ENCODE measurements at places on chromosomes 4 and X. TPM values are rescaled to one million over a fixed set of nuclear protein-coding genes. Genes with fewer than 3 reads are reported as not detected.

FGG gene
- not detected for polyA plus RNA-seq

ZCCHC18 gene
- 4.0 TPM for polyA plus RNA-seq

- H3K4me3 ChIP-seq = no peak overlapping the region
- no peaks in the 10 kb centered on the region for H3K4me1 ChIP-seq
- H3K36me3 ChIP-seq = no peaks in the 10 kb centered on the region
- H3K27me3 ChIP-seq = no peaks in the 10 kb centered on the region
- DNase-seq = no peak
- H3K27ac ChIP-seq = no peak overlapping the region
These were observed 79.2 kb downstream of the GRIA3 start for GRCh38 chrX:123263270-123263669.

CCDC120 gene
- polyA plus RNA-seq = 0.50 TPM

DNA sequence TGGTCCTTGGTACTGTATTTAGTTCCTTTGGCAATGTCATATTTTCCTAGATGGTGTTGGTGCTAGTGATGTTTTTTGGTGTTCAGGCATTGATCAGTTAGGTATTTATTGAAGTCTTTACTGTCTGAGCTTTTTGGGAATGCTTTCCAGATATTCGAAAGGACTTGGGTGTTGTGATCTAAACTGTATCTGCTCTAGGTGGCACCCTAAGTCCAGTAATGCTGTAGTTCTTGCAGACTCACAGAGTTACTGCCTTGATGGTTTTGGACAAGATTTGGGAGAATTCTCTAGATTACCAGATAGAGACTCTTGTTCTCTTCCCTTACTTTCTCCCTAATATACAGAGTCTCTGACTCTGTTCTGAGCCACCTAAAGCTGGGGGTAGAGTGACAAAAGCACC lies 513.6 kb upstream of the PITX2 start:
- DNase-seq = no peak
- no peaks in the 10 kb centered on the region for H3K27me3 ChIP-seq

DNA sequence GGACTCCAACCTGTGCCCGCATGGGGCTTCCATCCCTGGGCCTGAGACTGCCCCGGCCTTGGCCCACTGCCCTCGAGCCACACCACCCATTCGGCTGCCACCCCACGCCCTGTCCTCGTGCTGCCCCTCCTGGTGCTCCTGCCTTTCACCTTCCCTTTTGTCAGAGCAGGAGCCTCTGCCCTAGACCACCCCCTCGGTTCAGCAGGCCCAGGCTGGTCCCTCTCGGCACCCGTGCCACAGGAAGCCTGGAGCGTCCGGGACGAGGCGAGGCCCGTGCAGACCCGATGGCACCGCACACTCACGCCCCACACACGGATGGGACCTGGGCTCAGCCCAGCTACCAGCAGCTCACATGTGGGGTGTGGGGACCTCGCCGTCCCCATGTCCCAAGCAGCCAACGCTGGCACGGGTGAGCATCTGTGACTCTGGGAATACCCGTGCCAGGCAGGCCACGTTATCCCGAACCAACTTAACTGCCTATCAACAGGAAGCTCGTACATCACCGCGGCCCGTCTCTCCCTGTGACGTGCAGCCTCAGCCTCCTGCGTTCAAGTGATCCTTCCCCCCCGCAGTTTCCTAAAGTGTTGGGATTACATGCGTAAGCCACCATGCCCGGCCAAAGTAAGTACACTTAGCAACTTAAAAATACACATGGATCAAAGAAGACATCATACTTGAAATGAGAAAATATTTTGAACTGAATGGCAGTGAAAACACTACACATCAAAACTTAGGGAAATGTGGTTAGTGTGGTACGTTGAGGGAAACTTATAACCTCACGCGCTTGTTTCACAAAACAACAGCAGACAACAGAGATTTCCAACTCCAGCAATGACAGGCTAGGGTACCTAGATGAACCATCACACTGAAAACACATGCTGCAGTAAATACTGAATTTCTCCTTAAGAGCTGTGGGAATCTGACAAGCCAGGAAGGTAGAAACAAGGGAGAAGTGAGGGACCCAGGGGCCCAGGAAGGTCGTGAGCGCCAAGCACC lies 29.0 kb downstream of the LRPAP1 start:
- no peak for DNase-seq
- H3K4me1 ChIP-seq = peaks cover 14% of the 10 kb centered on the region
- no peaks in the 10 kb centered on the region for H3K27me3 ChIP-seq
- no peak overlapping the region for H3K27ac ChIP-seq
- H3K4me3 ChIP-seq = no peak overlapping the region

DNA sequence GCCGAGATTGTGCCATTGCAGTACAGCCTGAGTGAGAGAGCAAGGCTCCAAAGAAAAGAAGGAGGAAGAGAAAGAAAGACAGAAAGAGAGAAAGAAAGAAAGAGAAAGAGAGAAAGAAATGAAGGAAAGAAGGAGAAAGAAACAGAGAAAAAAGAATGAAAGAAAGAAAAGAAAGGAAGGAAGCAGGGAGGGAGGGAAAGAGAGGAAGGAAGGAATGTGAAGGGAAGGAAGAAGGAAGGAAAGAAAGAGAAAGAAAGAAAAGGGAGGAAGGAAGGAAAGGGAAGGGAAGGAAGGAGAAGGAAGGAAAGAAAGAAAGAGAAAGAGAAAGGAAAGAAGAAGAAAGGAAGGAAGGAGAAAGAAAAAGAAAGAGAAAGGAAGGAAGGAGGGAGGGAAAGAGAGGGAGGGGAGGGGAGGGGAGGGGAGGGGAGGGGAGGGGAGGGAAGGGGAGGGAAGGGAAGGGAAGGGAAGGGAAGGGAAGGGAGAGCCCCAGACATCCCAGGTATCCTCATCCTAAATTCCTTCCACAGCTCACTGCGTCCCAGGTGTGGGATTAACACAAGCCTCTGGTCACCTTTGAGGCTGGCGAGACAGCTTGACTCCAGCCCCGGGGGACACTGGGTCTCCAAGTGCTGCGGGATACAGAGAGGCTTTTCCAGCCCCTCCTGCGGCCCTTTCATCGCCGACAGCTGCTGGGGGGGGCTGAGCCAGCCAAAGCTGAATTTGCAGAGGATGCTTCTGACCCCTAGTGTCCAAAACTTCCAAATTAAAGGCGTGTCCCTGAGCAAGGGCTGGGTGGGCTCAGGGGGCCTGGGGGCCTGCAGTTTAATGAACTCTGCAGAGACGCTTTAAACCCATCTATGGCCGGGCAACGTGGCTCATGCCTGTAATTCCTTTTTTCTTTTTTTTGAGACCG lies 24.2 kb upstream of the CSF2RA start:
- peaks cover 16% of the 10 kb centered on the region for H3K4me1 ChIP-seq
- DNase-seq = no peak
- no peaks in the 10 kb centered on the region for H3K27me3 ChIP-seq
- H3K27ac ChIP-seq = no peak overlapping the region

- peaks cover 30% of the 10 kb centered on the region for H3K36me3 ChIP-seq
- no peak overlapping the region for H3K27ac ChIP-seq
- no peak for DNase-seq
- no peak overlapping the region for H3K4me3 ChIP-seq
- no peaks in the 10 kb centered on the region for H3K4me1 ChIP-seq
These were observed 337.4 kb downstream of the ARHGAP10 start for GRCh38 chr4:148069086-148069894.

DNA sequence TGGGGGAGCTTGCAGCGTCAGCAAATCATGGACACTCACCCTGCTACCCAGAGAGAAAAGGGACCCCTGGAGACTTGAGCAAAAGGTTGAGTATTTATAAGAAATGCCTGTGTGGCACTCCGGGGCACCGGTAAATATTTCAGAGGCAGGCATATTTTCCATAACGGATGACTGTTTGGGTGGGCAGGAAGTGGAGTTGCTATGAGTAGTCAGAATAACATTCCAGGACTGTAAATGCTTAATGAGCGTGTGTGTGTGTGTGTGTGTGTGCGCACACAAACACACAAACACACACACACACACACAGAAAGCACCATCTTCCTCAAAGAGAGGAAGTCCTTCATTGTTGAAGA lies 74.6 kb downstream of the MXRA5 start:
- DNase-seq = no peak
- H3K27ac ChIP-seq = no peak overlapping the region

PTTG2 gene
- not detected for polyA plus RNA-seq

DNA sequence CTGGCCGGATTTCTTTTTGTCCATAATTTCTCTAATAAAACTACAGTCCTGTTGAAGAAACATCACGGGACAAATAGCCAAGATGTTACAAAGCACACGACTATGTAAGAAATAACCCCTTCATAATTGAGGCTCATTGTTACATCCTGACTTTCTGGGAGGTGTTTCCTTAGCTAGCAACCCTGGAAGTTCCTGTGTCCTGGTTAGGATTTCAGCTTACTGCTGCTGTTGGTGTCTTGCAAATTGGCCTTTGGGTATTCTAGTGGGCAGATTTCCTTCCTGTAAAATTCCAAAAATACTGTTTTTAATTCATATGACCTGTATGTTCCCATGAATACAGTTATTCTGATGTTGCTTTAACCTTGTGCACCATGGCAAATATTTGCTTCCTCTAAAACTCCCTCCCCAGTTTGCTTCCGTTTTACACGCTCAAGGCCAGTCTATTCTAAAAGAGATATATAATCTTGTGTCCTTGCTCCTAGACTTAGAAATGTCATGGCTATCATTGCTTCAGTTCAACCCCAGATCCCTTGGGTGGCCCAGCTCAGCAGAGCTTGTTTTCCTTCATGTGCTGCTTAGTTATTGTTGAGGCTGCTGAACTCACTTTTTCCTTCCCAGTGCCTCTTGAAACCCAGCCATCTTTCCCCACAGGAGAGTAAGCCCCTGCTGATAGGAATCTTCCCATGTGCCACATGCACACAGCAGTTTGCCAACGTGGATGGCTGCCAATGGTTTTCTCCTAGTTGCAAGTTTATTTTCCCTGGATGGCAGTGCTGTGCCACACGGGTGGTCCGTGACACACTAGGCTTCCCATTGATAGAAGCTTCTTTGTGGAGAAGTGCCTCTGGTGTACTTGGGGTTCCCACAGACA lies 75.8 kb downstream of the TSPAN7 start:
- no peak overlapping the region for H3K4me3 ChIP-seq
- peaks cover 5% of the 10 kb centered on the region for H3K27me3 ChIP-seq
- DNase-seq = no peak
- no peak overlapping the region for H3K27ac ChIP-seq
- no peaks in the 10 kb centered on the region for H3K4me1 ChIP-seq

DNA sequence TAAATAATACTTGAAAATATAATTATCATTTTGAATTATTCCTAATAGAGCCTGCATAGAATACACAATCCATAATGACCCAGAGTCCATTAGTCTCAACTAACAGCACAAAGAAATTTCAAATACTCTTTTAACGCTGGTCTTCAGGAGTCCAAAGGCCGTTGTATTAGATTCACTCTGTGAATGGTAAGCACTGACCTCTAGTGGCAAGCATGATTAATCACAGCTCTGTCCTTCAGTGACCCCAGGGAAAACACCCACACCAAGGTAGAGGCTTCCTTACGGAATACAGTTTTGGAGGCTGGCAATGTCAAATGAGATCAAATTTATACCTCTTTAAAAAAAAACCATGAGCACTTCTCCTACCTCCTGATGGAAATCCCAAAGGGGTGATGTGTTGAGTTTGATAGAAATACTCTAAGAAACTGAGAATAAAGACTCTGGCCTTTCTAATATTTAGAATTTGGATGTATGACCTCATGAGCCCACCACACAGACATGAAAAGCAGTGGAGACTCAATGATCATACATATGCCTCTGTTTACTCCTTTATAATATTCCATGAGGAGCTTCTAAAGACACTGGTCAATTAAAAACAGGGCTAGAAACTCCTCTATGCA lies 147.2 kb upstream of the DKK2 start:
- H3K4me3 ChIP-seq = no peak overlapping the region
- no peaks in the 10 kb centered on the region for H3K36me3 ChIP-seq
- no peaks in the 10 kb centered on the region for H3K27me3 ChIP-seq
- H3K4me1 ChIP-seq = no peaks in the 10 kb centered on the region

- no peak overlapping the region for H3K27ac ChIP-seq
- H3K4me3 ChIP-seq = no peak overlapping the region
- no peak for DNase-seq
- H3K27me3 ChIP-seq = no peaks in the 10 kb centered on the region
- no peaks in the 10 kb centered on the region for H3K36me3 ChIP-seq
These were observed 32.4 kb downstream of the PPARGC1A start for GRCh38 chr4:23857367-23857959.

ERAS gene
- not detected for polyA plus RNA-seq

XK gene
- not detected for polyA plus RNA-seq

GRCh38 chr4:25401066-25401465 lies 24.0 kb downstream of the ANAPC4 start:
- H3K4me1 ChIP-seq = no peaks in the 10 kb centered on the region
- peak overlapping the region; percentile 39 for H3K27ac ChIP-seq
- H3K36me3 ChIP-seq = peaks cover 67% of the 10 kb centered on the region

DNA sequence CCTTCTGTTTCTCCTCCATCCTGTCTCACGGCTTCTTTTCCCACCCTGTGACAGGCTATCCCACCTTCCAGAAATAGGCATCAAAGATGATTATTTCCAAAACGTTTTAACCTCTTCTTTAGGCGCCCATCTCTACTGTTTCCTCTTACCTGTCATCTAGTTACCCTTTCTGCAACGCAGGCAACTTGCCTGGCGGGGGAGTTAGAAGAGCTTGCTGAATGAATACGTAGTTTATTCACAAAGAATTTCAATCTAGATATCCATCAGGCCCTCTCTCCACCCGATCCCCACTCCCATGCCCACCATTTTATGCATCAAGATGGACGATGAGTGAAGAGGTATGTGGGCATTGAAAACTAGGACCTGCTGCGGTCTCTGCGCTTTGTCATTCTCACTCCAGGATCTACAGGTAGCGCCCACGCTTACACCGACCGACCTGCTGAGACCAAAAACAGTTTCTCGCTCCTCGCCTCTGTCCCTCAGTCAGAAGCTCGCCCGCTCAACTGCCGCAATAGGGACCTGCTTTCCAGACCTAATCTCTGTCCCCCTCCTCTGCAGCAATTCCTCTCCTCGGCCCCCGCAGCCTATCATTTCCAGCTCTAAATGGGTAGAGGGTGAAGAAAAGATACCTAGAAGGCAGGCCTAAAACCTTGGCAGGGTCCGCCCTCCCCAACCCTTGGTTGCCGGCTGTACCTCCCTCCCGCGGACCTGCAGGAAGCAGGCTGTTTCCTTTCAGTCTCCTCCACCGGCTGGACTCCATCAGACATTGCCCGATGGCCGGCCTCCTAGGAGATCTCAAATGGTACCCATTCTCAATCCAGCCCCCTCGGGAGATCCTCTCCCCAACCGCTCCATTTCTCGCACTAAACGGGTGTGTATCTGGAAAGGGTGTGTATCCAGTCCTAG lies 624 bp downstream of the BEX5 start:
- DNase-seq = peak; percentile 16
- H3K4me1 ChIP-seq = peaks cover 22% of the 10 kb centered on the region
- H3K27me3 ChIP-seq = peaks cover 16% of the 10 kb centered on the region
- no peaks in the 10 kb centered on the region for H3K36me3 ChIP-seq

TLR3 gene
- polyA plus RNA-seq = 5.8 TPM

GRCh38 chr4:14958436-14958835 lies 43.8 kb upstream of the CPEB2 start:
- DNase-seq = no peak
- peaks cover 8% of the 10 kb centered on the region for H3K27me3 ChIP-seq

- peaks cover 6% of the 10 kb centered on the region for H3K4me1 ChIP-seq
- H3K36me3 ChIP-seq = no peaks in the 10 kb centered on the region
- H3K27ac ChIP-seq = no peak within 1 kb of the TSS
- peak within 1 kb of the TSS; percentile 75 for H3K4me3 ChIP-seq
These were observed at the start of gene HS6ST2 for GRCh38 chrX:132958091-132958703. TSS of gene HS6ST2 (minus strand) at chrX:132958629.

- H3K4me1 ChIP-seq = no peaks in the 10 kb centered on the region
- H3K27ac ChIP-seq = no peak overlapping the region
- no peaks in the 10 kb centered on the region for H3K27me3 ChIP-seq
- no peaks in the 10 kb centered on the region for H3K36me3 ChIP-seq
- DNase-seq = no peak
These were observed 28.5 kb downstream of the GBA3 start for GRCh38 chr4:22721204-22721603.

GLRB gene
- not detected for polyA plus RNA-seq

ADRA2C gene
- not detected for polyA plus RNA-seq
